Right ventricle myocardium superior (tissue), 1 donor: ENCODE measurements at places on chromosomes 3 and 15.

GRCh38 chr15:49383266-49383665 lies 39.8 kb upstream of the FGF7 start:
- no peak for DNase-seq

- peak; percentile 73 for DNase-seq
Measured at GRCh38 chr15:75452865-75453702, 1.6 kb upstream of the SIN3A start.

DNA sequence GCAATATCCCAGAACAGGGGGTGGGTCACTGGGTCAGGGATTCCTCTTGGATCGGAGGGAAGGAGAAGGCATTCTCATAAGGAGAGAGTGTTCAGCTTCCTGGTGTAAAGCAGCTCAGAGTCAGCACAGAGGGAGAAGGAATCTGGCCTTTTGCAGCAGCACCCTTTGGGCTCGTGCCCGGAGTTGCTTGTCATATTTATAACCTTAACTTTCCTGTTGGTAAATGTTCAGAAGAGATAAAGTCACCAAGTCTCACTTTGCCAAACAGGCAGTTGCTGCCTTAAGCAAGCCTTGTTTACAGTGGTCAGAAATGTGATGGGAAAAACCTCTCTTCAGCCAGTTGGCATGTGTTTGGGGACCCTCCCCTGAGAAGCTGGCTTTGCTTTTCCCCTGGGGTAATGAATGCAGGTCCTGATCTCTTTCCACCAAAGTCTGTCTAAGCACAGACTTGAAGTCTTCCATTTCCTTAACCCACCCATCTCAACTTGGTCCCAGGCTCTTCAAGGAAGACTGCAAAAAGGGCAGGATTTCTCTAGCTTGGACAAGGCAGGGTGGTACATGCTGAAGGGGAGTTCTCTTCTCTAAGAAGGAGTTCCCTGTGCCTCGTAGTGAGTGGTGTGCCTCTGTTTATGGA lies 206.9 kb upstream of the BHLHE40 start:
- peak; percentile 93 for DNase-seq

DNA sequence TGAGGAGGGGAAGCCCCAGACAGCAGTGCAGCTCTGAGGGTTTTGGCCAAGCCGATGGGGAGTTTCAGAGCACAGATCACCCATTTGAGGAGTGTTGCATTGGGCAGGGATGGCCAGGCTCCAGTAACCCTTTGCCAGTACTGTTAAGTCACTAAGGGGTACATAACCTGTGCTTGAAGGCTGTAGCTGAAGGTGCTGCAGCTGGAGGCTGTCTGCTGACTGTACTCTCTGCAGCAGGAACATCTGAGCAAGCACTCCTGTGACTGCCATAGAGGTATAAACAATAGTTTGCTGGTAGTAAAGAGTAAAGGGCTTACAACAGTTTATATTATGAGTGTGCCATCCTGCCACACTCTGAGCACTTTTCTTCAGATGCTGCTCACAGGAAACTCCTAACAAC lies 297.8 kb downstream of the EPHA3 start:
- DNase-seq: no peak

GRCh38 chr15:100818927-100819326 lies 60.7 kb upstream of the ALDH1A3 start:
- no peak for DNase-seq

DNA sequence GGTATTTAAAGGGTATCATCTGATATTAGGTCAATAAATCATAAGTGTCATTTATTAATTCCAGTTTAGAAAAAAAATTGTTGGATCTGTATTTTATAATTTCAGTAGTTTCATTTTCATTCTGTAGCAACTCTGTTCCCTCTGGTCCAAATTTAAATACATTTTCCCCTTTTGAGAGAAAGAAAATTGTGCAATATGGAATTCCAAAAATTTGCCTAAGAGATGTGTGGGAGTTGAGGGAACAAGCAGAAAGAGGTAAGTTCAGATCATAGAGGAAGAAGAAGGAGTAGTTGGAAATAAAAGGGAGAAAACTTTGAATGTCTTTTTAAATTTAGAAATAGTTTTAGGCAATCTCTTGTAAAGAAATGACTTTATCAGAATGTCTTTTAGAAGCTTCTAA lies 48.9 kb upstream of the MME start:
- DNase-seq: no peak

- no peak for DNase-seq
Measured at GRCh38 chr3:156583469-156583868, 28.6 kb upstream of the SSR3 start.
